ENCODE measurements at places on chromosomes 7 and 10.

DNA sequence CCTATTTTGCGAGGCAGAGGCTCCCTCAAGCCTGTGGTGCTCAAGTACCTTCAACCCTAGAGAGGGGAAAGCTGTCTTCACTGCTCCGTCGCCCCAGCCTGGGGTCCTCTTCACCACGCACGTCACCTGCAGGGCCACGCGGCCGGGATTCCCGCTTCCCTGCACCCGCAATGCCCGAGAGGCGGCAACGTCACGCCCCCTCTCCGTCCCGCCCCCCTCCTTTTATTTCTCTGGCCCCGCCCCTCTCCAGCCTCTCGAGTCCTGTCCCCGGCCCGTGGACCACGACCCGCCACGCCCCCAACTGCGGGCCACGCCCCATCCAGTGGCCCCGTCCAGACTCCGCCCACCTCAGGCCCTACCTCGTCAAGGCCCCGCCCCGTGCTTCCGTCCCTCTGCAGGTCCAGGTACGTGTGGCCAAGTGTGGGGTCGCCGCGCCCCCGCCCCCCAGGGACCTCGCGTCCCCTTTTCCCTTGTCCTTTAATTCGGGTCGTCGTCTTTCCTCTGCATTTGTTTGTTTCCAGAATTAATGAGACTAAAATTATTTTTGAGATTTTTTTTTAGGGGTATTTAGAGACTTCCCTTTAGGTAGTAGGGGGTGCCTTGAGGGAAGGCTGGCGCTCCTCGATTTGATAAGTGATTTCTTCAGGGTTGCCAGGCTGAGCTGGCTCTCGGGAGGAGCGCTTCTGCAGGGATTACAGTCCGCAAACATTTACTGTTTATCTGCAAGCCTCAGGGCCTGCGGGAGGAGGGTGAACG, 69.8 kb upstream of the BAIAP2L1 start:
- no peak for DNase-seq

DNA sequence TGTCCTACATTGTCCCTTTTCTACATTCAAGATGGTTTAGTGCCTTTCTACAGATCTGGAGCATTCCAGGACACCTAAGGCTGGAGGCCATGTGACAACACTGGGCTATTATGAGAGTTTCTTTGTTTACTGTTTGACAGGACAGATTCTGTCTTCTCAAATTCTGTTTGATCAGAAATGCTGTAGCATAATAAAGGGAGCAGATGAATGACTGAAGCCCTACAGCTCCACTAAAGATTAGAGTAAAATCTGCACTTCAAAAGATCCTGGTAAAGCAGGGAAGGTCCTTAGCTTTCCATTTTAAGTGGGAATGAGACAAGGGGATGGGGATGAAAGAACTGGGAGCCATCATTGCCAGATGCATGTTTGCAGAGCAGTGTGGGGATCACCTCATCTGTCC, 38.4 kb downstream of the TMEM229A start:
- DNase-seq: no peak

DNA sequence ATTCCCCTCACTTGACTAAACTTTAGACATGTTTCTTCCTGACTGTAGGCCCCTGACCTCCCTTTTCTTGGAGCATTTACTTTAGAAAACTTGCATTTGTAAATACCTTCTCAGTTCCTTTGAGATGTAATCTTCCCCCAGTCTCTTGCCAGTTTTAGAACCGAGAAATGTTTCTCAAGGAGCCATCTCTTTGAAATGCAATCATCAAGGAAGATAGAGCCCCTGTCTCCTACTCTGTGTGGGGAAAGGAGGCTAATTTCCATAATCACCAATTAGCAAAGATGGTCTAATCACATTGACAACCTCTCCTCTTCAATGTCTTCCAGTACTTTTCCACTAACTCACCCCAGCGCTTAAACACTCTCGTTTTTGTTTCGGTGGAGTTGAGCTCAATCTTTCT, 70.0 kb upstream of the SMIM30 start:
- DNase-seq: no peak

- no peak for DNase-seq
Observed at GRCh38 chr10:133454204-133454893, 604 bp downstream of the SCART1 start.

GRCh38 chr7:137146012-137146455, 197.5 kb downstream of the PTN start:
- DNase-seq: no peak

- no peak for DNase-seq
Observed at GRCh38 chr10:26481315-26481692, 43.2 kb downstream of the APBB1IP start.

DNA sequence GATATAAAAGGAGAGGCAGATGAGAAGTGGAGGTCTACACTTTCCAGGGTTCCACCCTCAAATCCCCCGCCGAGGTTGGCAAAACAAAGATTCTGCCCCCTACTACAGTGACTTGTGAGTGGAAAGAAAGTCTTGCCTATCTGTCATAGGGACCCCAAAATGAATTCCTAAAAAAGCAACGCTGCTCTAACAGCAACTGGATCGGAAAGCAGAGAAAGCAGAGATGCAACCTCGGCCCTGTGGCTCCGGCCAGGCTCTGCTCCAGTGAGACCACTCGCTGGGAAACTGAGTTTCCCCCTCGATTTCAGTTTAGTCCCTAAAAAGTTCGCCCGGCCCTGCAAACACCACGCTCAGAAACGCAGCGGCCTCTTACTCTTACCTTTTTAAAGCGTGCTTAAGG, 297.9 kb upstream of the NFE2L3 start:
- no peak for DNase-seq

DNA sequence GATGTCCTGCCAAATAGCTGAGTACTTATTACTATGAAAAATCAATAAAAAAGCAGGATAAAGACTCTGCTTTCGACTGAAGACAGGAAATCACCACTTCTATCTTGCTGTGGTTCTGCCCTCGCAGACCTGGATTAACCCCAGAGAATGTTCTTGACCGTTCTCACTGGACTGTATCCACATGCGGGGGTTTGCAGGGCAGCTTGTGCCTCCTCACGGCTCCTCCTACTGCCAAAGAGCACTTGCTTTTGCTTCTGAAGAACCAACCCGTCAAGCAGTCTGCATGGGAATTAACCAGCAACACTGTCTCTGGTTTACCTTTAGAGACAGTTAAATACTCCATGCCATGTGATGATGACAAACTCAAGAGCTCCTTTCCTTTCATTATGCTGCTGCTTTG, 184.0 kb downstream of the GFRA1 start:
- DNase-seq: no peak

GRCh38 chr10:8065651-8066050, 11.2 kb downstream of the GATA3 start:
- no peak for DNase-seq

- DNase-seq: no peak
Observed at GRCh38 chr7:105831302-105831620, 45.1 kb downstream of the ATXN7L1 start.

GRCh38 chr10:69375307-69376151, 41.2 kb downstream of the TACR2 start:
- DNase-seq: no peak

DNA sequence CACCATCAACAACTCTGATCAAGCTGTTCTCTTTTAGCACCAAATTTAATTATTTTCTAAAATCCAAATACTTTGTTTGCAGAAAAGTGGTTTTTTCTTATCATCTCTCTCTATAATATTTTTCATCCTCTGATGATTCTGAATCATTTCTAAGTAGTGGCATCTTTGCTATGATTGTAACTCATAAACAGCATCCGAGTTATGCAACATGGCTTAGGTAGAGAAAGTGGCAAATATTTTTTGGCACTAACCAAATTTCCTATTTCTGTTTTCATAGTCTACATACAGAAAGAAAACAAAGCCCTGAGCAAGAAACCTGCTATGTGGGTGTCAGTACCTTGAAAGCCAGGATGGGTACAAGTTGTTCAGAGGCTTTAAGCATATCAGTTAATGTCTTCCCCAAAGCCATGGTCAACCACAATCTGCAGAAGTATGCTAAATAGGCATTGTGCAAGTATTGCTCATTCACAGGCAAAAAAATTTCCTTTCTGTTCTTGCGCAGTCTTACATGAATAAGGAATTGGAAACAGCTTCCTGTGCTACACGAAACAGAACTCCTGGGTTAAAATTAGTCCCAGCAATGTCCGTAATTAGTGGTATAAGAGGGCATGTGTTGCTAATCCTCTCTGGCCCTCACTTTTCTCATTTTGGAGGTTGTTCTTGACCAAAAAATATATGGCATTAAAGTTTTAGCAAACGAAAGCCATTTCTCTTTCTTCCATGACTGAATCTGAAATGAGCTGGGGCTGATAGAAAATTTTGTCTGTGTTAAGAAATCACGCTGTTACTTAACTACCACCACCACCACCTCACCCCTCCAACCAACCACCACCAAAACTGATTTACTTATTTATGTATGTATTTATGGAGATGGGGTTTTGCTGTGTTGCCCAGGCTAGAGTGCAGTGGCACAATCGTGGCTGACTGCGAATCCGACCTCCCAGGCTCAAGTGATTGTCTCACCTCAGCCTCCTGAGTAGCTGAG, 325.6 kb upstream of the MAGI2 start:
- DNase-seq: no peak

DNA sequence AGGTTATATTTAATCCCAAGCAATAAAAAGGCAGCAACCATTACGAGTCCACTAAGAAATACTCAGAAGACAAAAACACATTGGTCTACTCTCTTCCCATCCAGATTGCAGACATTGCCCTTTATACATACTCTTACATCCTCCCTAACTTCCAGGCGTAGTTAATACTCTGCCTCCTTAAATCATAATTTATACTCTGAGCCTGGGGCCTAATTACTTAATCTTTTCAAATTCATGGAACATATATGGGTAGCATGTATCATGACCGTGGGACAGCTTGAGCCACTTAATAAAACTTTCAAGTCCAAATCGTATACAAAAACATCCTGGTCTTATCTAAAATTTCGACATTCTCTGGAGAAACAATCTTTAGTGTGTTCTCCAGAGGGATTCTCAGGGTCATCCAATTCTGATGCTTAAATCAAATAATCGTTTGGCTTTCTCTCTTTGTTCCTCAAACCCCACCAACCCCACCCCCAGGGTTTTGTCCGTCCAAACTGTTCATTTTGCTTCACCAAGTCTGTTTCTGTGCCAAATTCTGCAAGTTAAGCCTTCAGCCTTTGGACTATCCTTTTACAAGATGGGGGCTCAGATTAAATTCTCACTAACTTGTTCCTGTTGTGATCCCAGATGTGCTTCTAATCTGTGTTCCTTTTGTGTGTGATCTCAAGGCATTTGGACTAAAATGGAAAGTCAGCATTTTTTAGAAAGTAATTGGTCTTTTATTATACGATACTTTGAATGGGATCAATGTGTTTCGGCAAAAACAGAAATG, 86.4 kb downstream of the ADAM12 start:
- DNase-seq: no peak

GRCh38 chr10:97640868-97641811, 669 bp downstream of the PI4K2A start:
- DNase-seq: no peak

All from activated T-cell treated with anti-CD3 and anti-CD28 coated beads for 1 hour (primary cell).